Stimulated activated CD8-positive, alpha-beta memory T cell treated with anti-CD3 and anti-CD28 coated beads, Interleukin-7, amount 100 ng/mL, for 1 hour (primary cell): ENCODE measurements at places on chromosomes 4 and X.

DNA sequence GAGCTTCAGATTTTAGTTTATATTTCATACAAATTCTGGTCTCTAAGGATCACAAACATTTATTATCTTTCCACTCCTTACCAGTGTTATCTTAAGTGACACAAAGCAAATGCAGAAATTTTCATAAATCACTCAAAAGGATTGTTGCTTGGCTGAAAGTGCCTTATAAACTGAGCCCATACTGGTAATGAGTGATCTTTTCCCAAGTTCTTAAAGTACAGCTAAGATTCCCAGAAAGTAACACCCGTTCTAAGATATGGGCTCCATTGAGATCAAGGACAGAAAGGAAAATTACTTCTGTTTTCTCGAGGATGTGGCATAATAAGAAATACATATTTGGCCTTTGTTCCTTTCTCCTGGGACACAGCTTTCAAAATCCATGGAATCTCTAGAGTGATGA is 313.7 kb downstream of the ARHGAP24 start:
- DNase-seq, result no peak

GRCh38 chr4:186701273-186701672 is 22.4 kb downstream of the FAT1 start:
- DNase-seq, result no peak

- no peak for DNase-seq
These were observed 266.8 kb downstream of the C4orf33 start for GRCh38 chr4:129362691-129363274.

- DNase-seq, result no peak
These were observed 85.5 kb upstream of the HPGD start for GRCh38 chr4:174607792-174608191.

- peak; percentile 8 for DNase-seq
These were observed 839 bp downstream of the STK26 start for GRCh38 chrX:132023896-132024386.
